Left ventricle myocardium inferior (tissue), 1 donor: ENCODE measurements at places on chromosomes 12 and 14. TPM values are rescaled to one million over a fixed set of nuclear protein-coding genes. Genes with fewer than 3 reads are reported as not detected.

DNA sequence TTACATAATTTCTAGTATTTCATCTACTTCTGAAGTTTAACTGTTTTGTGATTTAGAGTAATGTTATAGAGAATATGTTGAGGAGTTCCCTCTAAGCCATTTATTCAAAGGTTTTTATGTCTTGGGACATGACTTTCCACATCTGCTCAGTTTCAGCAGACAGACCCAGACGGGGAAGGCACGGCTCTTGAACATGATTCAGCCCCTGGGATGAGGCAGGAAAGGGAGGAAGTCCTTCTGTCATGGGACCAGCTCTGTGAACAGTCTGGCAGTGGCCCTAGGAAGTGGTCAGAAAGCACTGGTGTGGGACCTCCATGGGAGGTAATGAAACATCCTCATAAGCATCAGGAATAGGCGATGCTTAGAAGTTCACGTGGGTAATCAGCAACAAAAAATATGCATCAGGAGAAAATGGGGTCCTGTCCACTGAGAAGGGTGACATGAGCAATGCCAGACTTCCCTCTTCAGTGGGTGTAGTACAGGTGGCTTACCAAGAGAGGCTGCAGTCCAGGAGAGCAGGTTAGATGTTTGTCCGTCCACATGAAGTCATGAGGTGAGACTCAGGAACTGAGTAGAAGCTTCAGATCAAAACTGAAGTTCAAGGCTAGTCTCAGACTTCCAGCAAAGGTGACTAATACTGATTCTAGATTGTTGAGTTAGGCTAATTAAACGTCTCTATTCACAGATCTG, 248.5 kb downstream of the IPO8 start:
- no peak for DNase-seq

Gene SLCO1C1
- 1.1 TPM for total RNA-seq

GRCh38 chr12:75840994-75841355, 190.6 kb downstream of the PHLDA1 start:
- no peak for DNase-seq

Gene OR10A7
- total RNA-seq = not detected

Gene B4GALNT1
- total RNA-seq = 4.7 TPM

DNA sequence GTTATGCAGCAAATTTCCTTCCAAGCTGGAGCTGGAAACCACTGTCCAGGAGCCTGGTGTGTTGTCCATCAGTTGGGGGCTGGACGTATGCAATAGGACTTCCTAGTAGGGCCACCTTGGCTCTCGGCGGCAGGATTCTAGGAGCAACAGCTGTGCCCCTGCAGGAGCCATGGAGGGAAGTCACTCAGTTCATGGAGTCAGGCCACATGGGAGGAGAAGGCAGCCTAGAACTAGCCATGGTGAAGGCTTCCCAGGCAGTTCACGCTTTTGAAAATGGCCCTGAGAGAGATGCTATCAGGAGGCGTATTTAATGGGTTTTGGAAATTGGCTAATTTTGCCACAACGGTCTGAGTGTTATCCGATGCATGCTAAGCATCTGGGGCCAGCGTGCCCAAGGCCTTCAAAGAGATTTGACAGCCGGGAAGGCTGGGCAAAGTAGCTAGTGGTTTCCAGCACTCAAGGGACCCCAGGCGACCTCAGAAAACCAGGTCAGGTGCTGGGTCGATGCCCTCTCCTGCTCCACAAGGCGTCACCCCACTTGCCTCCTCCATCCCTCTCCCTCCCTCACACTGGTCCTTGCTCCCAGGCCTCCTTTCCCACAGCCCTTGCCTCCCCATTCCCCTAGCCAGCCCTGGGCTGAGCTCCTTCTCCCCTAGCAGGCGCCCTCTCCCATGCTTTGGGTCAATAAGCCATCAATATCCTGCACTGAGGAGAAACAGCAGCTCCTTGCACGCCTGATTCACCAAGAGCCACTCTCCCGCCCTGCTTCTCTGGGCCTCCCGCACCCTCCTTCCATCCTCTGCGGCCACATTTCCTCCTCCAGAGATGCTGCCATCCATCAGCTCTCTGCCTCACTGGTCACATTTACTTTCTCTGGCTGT, 30.9 kb upstream of the SYNDIG1L start:
- no peak for DNase-seq

GRCh38 chr12:27751386-27752047, 28.5 kb upstream of the KLHL42 start:
- no peak for DNase-seq

- no peak for DNase-seq
Measured at GRCh38 chr12:49813131-49813530, 15.1 kb downstream of the NCKAP5L start.

DNA sequence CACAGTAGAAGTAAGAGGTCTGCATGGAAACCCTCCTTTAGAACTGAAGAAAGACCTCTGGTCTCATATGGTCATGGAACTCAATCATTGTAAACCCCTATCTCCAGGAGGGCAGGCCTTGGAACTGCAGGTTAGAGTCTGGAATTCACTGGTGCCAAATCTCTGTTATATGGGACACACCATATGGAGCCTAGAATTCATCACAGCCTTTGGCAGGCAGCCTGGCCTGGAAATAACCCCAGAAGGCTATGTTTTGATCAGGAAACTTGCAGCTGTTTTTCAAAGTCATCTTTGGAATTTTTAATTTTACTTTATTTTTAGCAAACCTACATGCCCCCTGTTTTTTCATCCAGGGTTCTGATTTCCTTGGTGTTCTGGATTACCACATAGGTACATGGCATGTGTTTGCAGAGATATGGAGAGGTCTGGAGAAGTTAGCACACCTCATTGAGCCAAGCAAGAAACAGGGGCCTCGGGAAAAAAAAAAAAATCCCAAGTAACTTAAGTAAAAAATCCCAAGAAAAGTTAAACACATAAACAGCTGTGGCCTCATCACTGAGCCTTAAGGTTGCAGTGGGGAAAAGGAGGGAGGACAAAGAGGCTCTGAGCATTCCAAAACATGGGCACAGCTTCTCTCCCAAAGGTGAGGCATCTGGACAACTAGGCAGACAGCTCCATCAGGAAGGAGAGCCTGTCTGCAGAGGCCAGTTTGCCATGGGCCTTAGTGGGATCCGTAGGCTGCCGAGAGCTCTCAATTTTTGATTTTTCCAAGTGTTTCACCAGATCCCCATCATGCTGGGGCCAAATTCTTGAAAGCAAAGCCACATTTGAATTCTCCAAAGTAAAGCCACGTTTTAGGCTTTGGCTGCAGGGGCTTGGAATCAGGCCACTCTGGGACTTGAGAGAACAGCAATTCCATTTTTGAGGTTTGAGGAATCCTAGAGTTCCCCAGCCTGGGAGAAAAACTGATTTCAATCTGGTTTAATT, 339.6 kb upstream of the TBX3 start:
- peak; percentile 49 for DNase-seq

Gene NGB
- total RNA-seq = not detected

- no peak for DNase-seq
Measured at GRCh38 chr14:68841016-68841809, 48.3 kb upstream of the ZFP36L1 start.

Gene LMNTD1
- not detected for total RNA-seq

GRCh38 chr14:96352708-96353107, 10.4 kb downstream of the ATG2B start:
- no peak for DNase-seq
